T-cell (primary cell): ENCODE measurements at places on chromosomes 16 and 17.

DNA sequence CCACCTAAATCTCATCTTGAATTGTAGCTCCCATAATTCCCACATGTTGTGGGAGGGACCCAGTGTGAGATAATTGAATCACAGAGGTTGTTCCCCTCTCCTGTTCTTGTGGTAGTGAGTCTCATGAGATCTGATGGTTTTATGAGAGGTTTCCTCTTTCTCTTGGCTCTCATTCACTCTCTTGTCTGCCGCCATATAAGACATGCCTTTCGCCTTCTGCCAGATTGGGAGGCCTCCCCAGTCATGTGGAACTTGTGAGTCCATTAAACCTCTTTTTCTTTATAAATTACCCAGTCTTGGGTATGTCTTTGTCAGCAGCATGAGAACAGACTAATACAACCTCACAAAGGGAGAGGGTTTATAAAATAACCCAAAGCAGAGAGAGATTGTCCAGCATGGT lies 367.4 kb downstream of the SNX29 start:
- DNase-seq, result no peak

DNA sequence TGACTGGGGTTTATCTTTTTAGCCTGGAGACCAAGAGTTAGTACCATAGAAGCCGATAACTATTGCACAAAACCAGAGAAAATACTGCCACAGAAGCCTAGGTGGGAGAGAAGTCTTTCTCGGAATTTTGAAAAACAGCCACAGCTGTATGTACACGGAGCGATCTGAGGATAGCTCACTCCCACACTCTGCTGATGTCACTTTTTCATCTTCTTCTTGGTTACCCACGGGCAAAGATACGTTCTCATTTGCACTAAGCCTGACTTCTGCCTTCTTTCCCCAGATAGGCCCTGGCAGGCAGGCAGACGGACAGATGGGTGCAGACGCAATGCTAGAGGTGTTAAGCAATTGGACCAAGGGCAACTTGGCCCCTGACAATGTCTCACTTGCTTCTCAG lies 9.1 kb upstream of the CBX4 start:
- no peak for DNase-seq

DNA sequence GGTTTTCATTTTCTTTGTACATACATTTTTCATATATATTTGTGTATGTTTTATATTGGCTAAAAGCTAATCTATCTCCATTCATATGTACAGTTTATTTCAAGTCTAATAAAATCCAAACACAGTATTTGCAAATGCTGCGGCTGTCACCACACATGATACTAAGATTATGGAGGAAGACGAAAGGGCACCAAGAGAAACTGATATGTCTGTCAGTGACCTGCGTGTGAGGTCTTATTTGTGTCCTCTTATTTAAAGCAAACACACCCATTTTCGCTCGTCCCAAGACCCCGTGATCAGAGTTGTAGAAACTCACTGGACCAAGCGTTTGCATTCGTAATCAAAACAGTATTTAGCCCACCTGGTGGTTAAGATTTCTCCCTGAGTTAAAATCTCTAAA lies 8.2 kb downstream of the MLYCD start:
- DNase-seq, result no peak

DNA sequence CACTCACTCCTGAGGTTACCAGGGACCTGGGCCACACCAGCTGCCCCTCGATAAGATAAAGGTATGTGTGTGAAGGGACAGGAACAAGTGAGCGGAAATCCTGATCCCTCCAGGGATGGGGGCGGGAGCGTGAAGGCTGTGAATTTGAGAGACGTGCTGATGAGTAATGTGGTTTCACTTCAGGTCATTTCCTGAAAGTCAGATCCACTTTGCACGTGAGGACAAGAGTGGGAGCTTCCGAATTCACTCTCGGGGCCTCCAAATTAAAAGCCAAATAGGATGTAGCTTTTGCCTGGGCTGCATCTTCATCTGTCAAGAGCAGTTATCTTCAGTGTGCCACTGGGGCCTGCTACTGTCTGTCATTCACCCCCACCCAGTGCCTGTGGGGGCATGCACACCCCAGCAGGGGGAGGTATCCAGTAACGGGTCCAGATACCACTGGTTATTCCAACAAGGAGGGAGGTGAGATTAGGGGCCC lies 87.4 kb upstream of the LHX1 start:
- no peak for DNase-seq

DNA sequence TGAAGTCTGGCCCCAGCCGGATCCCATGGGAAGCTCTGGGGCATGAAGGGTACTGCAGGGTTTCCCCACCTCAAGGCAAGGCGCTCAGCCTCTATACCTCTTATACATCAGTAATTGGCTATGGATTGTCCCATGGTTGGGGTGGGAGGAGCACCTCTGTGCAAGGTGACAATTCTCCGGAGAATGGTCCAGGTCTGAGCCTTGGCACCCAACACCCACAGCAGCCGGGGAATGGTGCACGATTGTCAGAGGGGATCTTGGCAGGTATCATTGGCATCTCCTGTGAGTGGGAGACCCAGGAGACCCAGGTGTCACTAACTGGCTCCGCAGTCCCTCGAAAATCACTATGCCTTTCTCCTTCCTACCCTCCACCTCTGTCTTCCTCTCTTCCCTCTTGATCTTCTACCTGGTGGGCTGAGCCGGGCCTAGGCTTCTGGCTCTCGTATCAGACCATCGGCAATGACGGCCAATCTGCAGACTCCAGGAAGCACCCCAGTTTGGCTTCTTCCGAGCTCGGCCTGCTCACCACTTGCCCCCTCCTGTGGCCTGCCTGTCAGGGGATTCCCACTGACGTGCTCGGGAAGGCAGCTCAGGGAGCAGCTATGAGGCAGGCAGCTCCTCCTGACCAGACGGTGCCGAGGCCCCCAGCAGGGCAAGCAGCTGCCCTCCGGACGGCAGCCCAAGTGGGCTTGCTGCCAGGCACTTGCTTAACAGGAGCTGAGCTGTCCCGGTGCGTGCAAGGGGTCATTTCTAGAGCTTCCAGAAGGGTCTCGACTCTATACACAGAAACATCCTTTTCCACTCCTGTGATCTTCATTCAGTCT lies 10.0 kb upstream of the CALB2 start:
- no peak for DNase-seq

DNA sequence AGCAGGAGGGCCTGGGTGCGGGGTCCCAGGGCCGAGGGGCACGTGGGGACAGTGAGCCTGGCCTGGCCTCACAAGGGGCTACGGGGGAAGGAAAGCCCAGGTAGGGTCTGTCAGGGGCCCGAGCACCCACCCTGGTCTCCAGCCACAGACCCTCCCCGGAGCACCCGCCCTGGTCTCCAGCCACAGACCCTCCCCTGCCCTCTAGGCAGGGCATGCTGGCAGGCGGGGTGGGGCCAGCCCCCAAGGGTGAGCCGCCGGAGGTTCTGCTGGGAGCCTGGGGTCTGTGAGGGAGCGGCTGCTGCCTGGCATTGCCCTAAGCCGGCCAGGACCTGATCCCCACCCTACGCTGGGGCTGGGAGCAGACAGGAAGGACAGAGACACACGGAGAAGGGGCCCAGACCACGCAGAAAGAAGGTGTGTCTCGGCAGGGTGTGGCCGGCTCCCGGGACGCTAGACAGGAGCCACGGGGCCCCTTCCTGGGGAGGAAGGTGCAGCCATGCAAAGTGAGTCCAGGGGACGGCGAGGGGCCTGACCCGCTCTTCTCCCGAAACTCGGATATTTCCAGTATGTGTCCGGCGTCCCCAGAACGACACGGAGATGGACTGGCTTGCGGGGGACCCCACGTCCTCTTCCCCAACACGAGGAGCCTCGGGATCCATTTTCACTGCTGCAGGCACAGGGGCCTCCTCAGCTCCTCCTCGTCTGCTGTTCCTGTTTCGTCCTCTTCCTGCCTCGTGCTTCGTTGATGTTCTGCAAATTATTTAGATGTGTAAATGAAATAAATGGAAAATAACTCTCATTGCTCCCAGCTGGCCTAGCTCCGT lies 15.5 kb downstream of the UTS2R start:
- DNase-seq, result no peak

DNA sequence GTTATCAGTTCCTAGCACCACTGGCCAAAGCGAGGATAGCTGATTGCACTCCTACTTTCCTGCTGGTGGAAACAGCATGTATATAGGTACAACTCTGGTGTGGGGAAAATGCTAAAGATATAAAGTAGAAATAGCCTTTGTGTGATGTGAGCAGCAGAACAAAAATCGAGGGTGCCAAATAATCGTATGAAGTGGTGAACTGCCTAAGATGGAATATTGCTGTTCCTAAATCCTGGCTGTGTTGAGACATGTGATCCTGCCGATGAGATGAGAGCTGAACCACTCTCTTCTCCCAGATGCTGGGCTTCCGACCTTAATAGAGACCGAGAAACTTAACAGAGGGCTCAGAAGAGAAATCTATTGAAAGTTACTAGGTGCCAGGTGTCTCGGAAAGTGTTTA lies 117.8 kb downstream of the WWOX start:
- no peak for DNase-seq

GRCh38 chr17:62043602-62044001 lies 21.5 kb downstream of the MED13 start:
- DNase-seq, result no peak

- DNase-seq, result no peak
Observed at GRCh38 chr17:31907342-31907962, 5.9 kb upstream of the UTP6 start.

DNA sequence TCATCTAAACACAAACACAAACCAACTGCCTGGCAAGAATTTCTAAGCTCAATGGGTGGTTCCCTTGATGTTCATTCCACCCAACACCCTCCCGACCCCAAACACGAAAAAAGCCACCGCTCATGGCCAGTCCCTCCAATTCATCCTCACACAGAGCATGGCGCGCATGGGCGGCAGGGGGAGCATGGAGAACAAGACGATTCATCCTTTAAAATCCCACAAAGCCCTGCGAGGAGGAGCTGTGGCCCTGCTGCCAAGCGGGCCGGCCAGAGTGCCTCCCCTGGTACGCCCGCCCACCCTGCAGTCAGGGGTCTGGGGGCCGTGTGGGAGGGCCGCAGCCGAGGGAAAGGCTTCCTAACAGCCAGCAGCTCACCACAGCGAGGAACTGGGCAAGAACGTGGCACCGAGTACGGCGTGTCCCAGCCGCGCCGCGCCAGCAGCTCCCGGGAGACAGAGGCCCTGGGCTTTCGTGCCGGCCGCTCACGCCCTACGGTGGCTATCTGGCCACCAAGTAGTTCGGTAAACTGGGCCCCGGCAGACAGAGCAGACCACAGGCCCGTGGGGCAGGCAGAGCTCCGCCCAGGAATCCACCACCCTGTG lies 60.9 kb downstream of the KLHDC4 start:
- DNase-seq, result no peak

DNA sequence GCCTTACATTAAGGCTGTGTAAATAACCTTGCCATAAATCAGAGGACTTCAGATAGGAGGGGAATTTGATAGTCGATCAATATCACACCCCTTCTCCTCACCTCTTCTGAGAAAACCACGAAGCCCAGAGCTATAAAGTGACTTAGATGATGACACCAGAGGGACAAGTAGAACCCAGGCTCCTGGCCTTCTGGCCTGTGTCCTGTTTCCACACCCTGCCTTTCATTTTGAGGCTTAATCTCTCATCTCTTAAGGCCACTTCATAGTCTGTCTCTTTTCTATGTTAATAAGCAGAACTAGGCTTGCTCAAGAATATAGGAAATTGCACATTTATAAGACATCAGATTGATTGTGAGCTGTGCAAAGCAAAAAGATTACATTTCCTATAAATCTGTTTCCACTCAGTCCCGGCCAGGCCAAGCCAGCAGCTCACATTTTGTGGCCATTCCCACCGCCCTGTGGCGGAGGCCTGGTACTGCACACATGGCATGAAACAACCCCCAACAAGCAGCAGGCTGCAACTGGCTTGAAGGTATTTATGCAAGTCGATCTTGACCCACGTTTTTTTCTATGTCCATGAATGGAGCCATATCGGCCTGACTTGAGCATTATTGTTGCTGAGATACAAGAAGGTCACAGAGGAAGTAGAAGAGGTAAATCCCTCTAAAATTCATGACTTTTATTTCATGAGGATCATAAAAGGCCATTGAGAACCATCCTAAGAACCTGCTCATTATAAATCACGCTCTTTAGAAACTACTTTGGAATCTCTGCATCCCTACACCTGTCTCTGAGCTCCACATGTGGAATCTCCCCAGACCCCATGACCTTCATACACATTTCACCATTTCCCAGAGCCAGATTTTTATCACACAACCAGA lies 93.7 kb downstream of the PMP22 start:
- no peak for DNase-seq

GRCh38 chr16:2087748-2088631 lies 40.2 kb downstream of the TSC2 start:
- no peak for DNase-seq

DNA sequence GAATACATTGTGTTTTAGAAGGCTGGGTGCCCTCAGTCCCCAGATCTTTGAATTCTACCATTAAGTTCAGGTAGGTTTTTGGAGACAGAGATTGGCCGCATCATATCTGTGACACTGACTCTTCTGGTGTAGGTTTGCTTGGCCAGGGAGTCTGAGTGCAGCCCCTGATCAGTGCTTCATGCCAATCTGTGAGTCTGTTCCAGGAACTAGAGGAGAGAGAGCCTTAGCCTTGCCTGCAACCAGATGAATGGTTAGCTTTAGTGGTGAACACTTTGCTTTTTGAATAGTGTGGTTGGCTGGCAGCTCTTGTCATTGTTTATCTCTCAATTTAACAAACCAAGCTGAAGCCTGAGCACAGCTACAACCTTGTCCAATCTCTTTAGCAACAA lies 87.8 kb downstream of the PLXDC1 start:
- no peak for DNase-seq
